ENCODE measurements at places on chromosomes 3 and 15.

DNA sequence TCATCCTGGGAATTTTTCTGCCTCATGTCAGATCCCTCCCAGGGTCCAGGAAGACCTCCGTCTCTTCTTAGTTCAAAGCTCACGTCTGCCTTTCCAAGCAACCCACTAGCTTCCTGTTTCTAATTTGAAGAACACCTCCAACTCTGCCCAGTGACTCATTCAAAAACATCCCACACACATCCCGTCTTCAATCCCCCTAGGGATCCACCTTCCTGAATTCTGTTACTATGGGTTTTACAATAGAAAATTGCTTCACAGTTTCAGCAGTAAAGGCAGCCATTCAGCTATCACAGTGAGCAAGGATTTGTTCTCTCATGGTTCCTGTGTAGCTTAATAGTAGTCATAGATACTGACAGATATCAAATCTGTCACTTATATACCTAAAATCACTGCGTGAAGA is 308.3 kb upstream of the CCDC54 start:
- DNase-seq, result no peak

- DNase-seq, result no peak
These were observed 66.5 kb downstream of the IGSF11 start for GRCh38 chr3:118968111-118968510.

GRCh38 chr3:151875759-151876158 is 2.3 kb downstream of the SUCNR1 start:
- DNase-seq, result no peak

DNA sequence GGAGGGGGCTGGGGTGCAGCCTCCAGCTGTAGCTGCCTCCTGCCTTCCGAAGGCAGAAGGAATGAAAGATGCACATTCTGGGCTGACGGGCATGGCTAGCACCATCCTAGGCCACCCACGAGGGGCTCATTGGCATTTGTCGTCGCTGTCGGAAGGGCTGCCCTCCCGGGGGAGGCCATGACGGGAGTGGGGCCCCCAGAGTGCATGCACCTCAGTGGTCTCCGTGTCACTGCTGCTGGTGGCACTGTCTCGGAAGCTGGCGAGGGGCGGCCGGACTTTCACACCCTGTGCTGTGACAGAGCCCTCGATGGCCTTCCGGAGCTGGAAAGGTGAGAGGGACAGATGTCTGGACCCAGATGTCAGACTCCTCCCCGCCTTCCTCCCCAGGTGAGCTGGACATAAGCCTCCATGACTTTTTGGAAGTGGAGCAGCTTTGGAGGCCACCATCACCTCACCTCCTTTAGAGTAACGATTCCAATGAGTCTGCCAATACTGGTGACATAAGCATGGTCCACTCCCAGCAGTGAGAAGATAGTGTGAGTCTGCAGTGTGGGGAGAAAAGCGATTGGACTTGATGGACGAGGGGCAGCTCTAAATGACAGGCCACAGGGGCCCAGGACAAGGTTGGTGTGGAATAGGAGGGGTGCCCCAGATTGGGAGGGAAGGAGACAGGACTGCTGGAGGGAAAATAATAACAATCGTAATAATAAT is 9.2 kb downstream of the FAM131A start:
- DNase-seq, result no peak

- no peak for DNase-seq
These were observed 44.2 kb downstream of the GRK7 start for GRCh38 chr3:141807277-141808033.

DNA sequence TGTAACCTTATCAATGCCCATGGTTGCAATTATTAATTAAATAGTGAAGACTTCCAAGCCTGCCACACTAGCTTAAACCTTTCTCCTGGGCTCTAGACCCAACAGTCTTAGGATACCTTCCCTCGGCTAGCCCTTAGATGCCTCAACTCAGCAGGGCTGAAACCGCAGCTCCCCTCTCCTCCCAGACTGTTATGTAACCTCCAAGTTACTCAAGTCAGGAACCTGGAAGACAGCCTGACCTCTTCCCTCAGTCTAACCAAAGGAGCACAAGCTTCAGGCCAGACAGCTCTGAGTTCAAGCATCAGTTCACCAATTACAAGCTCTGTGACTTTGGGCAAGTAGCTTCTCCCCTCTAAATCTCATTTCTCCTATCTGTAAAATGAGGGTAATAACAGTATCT is 70.5 kb upstream of the HACD2 start:
- no peak for DNase-seq

GRCh38 chr3:10417847-10418246 is 87.5 kb downstream of the ATP2B2 start:
- no peak for DNase-seq

GRCh38 chr15:74988007-74988800 is 7.2 kb upstream of the SCAMP5 start:
- DNase-seq, result no peak

DNA sequence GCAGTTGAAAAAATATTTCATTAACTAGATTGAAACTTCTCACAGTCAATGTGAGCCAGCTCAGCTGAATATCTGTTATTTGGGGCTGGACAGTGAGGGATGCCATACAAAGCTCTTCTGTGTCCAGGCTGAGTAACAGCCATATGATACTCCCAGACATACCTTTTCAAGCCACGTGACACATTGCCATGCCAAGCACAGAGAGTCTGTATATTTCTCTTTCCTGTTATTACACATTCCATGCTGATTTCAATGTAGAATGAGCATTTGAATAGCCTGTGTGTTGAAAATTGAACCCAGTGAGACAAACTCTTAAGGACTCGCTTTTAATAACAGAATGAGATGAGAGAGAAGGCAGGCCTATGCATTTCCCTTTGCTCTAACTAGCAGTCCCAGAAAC is 334.7 kb upstream of the RASGRP1 start:
- no peak for DNase-seq

DNA sequence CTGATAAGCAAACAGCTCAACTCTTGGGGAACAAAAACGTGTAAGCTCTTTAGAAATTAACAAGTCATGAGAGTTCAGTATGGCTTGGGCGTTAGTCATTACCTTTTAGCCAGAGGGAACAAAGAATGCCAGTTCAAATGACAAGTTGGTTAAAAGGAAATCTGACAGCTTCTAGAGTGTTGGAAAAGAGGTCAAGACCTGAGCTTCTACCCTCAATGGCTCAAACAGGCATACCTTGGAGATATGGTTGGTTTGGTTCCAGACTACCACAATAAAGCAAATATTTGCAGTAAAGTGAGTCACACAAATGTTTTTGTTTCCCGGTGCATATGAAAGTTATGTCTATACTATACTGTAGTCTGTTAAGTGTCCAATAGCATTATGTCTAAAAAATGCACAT is 136.1 kb downstream of the CACNA1D start:
- DNase-seq, result no peak

GRCh38 chr15:83106994-83107840 is at the start of gene TM6SF1:
TM6SF1 (plus strand) TSS chr15:83107645; CDS start chr15:83107681, 36 bp downstream.
- no peak for DNase-seq

DNA sequence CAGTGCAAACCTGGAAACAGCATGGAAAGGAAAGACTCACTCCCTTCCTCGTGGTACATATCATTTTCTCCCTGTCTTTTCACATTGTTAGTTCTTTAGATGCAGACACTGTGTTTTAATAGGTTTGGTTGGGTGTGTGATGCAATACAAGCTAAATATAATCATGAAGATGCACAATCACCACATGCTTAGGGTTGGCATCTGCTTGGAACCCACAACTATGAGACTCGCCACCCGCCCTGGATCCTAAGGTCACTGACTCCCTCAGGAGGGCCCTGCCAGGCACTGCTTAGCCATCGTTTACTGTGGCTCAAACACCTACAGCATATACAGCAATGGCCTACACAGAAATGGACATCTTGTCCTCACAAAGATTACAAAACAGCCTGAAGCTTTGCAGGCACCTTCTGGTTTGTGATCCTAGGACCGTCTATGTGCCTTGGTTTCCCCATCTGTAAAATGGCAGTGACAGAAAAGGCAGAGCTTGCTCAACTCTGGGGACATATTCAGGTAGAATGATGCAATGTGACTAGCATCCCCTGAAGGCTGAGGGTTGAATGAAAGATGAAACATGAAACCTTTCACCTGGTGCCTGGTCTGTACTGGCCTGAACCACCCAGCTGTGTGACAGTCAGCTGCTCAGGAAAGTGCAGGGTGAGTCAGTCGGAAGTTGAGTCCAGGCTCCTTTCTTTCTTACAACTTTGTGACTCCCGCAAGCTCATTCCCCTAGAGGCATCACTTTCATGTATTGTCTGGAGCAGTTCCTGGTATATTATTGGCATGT is 123.6 kb upstream of the PFN2 start:
- DNase-seq, result peak; percentile 70

GRCh38 chr3:188315553-188315952 is 161.6 kb downstream of the LPP start:
- DNase-seq, result no peak

- peak; percentile 16 for DNase-seq
These were observed 89.3 kb upstream of the C2CD4B start for GRCh38 chr15:62254137-62254934.

DNA sequence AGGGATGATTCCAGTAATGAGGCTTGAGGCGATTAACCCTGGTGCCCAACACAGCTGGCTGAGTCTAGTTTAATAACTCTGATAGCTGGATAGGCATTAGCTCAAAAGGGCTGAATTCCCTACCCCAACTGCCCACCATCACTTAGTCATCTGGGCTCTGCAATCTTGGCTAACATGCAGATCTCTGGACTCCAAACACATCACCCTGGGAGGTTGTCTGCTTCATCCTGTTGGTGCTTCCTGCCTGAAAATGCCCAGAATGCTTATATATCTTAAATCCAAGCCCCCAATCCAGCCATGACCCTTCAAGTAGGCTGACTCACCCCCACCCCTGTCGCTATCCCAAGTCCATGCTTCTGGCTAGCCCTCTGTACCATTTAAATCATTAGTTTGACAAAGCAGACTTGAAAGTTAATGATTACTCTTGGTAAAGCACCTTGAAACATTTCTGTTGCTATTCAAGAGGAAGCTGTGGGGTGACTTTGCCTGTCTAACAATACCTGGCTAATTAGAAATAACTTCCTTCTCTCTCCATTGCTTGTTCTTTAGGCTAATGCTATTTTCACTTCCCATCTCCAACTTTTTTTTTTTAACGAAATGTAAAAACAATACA is 107.0 kb upstream of the RORA start:
- DNase-seq, result no peak

GRCh38 chr3:14156843-14157561 is 21.4 kb downstream of the XPC start:
- no peak for DNase-seq

DNA sequence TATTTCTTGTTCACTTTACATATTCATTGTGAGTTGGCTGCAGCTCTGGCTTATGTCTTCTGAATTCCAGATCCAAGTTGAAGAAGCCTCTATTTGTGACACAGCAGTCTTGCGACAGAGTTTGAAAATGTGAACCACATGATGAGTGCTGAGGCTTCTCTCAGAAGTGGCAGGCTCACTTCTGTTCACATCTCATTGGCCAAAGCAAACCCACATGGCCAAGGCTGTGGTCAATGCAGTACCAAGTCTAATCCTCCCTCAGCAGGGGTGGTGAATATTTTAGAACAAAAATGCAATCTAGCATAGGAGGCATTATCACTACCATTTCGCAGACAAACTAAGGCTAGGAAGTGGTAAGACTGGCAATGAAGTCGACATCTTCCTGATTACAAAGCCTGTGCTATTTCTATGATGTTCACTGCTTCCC is 45.2 kb downstream of the CDCP1 start:
- no peak for DNase-seq

DNA sequence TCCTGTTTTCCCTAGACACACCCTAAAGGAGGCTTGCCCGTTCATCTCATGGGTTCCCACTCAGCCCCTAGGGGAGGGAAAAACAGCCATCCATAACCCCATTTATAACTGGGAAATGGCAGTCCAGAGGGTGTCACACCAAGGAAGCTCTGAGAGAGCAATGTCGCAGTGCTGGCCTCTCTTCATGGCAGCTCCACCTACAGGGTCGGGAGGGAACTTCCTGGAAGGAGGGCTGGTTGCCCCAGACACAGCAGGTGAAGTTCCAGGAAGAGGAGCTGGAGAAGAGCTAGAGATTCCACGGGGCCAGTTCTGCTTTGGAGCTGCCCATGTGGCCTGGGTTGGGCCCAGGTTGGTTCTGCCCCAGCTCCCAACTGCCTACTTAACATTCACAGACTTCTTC is 22.3 kb upstream of the LINGO1 start:
- no peak for DNase-seq

GRCh38 chr15:85021409-85021808 is 39.8 kb downstream of the PDE8A start:
- no peak for DNase-seq

- DNase-seq, result no peak
These were observed 117.0 kb downstream of the FOXP1 start for GRCh38 chr3:71466483-71466882.

GRCh38 chr3:72891053-72891855 is 3.4 kb downstream of the GXYLT2 start:
- no peak for DNase-seq

DNA sequence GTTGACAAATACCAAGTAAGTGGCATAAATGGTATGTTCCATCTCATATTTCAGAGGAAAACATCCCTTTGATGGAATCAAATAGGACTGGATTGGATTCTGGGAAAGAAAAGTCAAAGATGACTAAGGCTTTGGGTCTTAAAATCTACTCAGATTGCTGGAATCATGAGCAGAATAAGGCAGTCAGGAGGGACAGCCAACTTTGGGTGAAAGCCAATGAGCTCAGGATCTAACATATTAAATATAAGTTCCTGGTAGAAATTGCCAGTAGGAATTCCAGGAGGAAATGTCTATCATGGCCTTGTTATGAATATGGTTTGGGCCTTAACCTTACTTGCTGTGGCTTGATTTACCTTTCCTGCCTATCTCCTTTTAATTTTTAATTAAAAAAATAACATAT is 55.3 kb downstream of the ISL2 start:
- no peak for DNase-seq

DNA sequence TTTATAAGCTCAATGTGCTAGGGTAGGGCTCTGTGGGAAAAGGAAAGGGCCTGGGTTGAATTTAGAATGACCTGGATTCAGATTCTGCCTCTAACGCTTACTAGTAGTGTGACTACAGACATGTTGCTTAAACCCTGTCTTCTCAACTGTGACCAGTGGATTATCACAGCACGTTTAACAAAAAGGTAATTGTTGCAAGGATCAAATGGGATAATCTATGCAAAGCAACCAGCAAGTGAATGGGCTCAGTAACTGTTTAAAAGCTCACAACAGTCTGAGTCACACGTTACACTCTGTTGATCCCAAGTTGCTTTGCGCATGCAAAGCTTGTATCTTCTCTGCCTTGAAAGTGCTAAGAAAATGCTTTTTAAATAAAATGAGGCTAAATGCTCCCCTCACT is 236.5 kb downstream of the IL20RB start:
- DNase-seq, result no peak

DNA sequence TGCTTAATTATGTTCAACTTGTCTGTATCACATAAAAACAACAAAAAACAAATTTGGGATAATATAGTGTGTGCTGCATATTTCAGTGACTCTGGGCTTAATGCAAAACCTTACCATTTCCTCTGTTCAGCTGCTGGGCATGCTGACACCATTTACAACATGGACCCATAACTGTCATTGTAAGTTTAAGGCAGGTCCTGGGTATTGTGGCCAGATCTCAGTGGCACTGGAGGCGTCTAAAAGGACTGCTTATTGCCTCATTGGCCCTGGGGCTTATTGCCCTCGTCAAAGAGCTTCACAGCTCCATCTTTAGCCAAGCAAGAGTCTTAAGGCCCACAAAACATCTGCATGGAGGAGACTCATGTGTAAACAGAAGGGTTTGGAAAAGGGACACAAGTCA is 390.2 kb downstream of the NR2F2 start:
- DNase-seq, result no peak

- DNase-seq, result no peak
These were observed 14.6 kb downstream of the PCNP start for GRCh38 chr3:101588616-101589015.

Data from NCI-H2107 (cell line).